ENCODE measurements at places on chromosomes 4 and X. TPM values are rescaled to one million over a fixed set of nuclear protein-coding genes. Genes with fewer than 3 reads are reported as not detected.

DNA sequence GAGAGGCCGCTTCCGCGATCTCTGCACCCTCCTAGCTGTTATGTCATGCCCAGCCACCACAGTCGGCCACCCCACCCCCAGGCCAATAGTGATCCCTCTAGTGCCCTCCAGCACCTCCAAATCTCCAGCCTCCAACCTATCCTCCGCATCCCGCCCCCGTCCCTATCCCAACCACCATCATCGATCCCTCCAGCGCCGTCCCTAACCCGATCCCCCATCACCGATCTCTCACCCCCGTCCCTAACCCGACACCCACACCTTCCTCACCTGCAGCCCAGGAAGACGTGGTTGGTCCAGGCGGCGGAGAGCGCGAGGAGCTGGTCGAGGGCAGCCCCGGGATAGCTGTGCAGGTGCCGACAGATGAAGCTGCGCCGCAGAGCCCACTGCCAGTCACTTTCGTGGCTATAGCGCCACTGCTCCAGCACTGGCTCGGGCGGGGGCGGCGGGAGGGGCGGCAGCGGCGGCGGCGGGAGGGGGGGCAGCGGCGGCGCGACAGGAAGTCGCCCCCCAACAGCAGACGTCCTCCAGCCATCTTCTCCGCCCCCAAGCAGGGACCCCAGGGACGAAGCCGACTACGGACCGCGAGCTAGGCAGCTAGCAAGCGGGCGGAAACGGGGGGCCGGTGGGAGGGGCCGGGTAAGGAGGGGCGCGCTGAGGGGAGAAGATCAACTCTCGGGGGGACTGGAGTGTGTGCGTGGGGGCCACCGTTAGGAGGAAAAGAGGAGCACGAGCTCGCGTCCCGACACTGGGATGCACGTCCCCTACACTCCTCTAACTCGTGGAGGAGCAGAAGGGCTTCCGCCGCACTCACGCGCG lies 552 bp downstream of the NKRF start:
- DNase-seq = no peak

DNA sequence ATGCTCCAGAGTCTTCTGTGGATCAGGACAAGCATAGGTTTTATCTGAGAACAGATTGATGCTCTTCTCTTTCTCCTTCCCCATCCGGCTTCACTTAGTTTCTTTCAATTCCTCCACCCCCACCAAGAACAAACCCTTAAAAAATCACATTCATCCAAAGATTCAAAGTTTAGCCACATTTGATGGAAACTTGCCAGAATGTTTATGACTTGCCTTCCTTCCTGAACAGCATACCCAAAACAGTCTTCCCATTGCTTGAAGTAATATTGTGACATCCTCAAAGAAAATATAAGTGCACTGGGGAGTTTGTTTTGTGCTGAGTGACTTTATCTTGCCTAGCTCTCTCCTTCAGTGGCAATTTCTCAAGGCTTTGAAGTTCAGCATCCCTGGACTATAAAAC lies 83.0 kb downstream of the MAGEB17 start:
- DNase-seq = no peak

GRCh38 chrX:112642349-112642748 lies 37.4 kb downstream of the LHFPL1 start:
- DNase-seq = peak; percentile 46

DNA sequence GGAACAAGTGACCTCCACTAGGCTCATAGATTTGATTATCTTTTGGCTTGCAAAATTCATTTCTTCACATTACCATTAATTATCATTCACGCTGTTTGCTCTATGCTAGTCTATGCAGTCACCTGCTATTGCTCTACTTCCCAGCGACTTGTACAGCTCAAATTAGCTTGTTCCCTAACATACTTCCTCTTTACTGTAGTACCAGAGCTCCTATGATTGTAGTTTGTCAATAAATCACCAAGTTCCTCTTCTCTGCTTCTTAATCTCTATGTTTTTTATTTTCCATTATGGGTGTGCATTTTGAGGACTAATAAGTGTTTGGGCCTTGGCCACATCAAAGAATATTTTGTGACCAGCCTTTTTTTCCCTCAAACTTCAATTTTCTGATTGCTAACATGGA lies 6.2 kb upstream of the GSPT2 start:
- DNase-seq = no peak

Gene ETDA
- total RNA-seq = not detected

Gene CXCL11
- not detected for total RNA-seq

DNA sequence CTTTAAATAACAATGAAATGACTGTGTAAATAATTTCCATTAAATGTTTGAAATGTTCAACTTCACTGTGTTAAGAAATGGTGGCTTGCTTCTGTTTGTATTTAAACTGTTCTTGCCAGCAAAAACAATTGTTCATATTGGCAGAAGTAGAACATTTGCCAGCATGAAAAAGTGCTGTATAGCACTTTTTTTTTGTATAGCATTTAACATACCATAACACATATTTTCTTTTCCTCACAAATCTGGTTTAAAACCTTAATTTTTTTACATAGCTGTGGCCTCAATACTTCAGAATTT lies 94.1 kb downstream of the COX18 start:
- DNase-seq = no peak

Gene RAB40AL
- total RNA-seq = 0.52 TPM

DNA sequence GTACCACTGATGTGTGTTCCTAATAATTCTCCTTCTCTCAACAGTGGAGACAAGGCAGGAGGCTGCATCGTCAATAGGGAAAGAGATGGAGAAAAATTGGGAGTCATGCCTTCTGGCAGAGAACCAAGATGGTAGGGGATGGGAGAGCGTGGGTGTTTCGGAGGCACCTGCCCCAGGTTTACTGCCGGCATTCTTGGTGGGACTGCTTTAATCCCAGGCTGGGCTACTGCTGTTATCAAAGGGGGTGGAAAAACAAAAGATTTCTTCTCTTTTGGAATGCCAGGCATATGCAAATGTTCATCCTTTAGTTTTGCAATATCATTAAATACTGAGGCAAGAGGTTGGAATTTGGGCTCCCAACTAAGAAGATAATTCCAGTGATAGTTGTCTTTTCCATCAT lies 257.0 kb downstream of the DCHS2 start:
- DNase-seq = no peak

GRCh38 chrX:78330540-78330939 lies 3.1 kb upstream of the CYSLTR1 start:
- no peak for DNase-seq

DNA sequence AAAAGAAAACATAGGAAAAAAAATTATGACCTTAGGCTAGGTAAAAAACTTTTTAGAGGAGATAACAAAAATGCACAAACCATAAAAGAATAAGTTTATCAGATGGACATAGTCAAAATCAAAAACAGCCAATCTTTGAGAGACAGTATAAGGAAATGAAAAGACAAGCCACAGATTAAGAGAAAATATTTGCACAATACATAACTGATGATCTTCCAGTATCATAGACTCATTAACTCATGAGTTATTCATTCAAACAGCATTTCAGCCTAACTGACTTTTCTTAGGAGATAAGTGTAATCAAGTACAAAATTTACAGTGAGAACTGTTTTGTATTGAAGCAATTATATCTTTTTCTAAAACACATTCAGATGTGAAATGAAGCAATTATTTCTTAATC lies 183.8 kb downstream of the FBXO8 start:
- no peak for DNase-seq

GRCh38 chr4:162406637-162407365 lies 243.0 kb upstream of the FSTL5 start:
- DNase-seq = no peak

DNA sequence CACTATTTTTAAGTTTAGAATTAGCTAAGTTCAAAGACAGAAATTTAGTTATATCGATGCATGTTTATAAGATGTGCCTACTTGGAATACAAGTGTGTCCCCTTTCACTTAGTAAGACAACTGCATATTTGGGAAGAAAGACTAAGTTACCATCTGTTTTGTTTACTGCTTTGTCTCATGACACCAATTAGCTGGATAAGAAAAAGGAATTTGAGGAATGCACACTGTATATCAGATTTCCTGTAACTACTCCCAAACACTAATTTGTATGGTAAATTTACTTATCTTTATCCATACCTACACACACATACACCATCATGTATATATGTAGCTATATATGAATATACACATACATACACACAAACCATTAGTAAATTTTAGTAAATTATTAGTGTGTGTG lies 1442.8 kb upstream of the IGFBP7 start:
- DNase-seq = no peak

DNA sequence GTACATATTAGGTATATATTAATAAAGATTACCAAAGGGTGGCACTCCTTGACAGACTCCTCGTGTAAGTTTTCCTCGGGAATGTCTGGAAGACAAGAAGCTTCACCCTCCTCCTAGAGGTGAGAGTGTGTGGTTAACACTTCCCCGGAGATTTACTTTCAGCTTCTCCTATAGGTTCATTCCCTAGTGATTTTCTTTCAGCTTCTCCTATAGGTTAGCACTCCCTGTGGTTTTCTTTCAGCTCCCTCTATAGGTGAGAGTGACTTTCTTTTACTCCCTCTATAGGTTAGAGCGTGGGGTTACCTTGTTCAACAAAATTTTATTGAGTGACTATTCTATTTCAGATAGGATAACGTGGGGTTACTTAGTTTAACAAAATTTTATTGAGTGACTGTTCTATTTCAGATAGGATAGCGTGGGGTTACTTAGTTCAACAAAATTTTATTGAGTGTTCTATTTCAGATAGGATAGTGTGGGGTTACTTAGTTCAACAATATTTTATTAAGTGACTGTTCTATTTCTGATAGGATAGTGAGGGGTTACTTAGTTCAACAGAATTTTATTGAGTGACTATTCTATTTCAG lies 106.0 kb upstream of the PLAC1 start:
- DNase-seq = peak; percentile 67

- DNase-seq = no peak
Measured at GRCh38 chrX:130395341-130395740, 6.4 kb upstream of the RBMX2 start.

GRCh38 chr4:15197005-15197404 lies 194.7 kb downstream of the CPEB2 start:
- peak; percentile 19 for DNase-seq

DNA sequence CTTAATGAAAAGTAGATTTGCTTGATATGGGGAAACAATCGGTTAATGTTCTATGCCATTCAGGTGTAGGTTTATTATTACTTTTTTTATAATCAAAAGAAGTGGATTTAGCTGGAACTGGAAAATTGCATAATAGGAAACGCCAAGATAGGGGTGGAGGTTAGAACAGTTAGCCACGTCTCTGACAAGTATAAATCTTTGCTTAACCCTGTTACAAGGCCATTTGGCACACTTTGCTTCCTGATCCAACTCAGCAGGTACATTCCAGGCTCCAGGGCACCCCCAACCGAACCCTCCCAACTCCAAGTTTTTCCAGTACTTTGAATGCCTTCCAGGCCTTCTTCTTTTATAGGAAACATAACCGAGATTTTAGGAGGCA lies 50.6 kb upstream of the ACSL4 start:
- DNase-seq = no peak

DNA sequence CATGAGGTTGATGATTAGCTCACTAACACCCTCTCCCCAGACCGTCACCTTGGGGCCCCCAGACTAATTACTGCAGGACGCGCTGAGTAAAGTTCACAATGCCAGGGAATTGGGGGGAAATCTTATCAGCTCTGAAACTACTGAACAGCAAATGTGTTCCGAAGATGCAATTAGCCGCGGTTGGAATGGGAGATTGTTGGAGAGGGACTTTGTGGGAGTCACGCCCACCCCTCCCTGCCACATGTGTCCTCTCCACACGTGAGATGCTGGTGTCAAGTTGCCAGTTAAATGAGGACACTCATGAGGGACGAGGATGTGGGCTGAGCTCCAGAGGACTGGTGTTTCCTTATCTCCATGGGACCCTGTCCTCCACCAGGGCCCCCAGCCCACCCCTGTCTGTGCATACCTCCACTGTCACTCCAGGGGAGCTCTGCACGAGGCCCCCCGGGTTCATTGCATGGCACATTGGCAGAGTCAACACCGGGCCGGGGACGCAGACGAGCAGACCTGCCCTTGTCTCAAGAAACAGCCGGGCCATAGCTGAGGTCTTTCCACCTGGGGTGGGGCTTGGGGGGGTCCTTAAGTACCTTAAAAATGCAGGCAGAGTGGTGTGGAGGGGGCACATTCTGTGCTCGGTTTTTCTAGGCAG lies 175.4 kb upstream of the PSAPL1 start:
- DNase-seq = no peak

DNA sequence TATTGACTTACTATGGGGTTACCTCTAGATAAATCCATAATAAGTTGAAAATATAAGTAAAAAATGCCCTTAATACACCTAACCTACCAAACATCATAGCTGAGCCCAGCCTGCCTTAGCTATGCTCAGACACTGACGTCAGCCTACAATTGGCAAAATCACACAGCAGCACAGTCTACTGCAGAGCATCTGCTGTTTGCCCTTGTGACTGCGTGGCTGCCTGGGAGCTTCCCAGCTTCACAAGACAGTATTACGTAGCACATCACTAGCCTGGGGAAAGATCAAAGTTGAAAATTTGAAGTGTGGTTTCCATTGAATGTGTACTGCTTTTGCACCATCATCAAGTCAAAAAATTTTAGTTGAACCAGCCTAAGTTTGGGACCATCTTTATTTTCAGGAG lies 8.8 kb downstream of the HTT-AS start:
- no peak for DNase-seq

Gene GAR1
- total RNA-seq = 21.2 TPM
